B cell (primary cell): ENCODE measurements at places on chromosomes 1 and 21. TPM values are rescaled to one million over a fixed set of nuclear protein-coding genes. Genes with fewer than 3 reads are reported as not detected.

DNA sequence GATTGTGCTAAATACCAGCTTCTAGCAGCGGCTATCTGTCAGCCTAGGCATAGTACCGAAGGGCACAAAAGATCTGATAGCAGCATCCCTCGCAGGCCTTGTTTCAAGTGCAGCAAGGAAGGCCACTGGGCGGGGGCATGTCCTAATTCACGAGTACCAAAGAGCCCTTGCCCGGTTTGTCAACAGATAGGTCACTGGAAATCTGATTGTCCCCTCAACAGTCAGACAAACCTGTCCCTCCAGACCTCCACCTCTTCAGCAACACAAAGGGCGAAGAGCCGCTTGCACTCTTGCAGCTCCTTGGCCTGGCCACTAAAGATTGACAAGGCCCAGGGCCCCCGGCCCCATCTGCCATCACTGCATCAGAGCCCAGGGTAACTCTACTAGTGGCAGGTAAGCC, 22.7 kb upstream of the CA6 start:
- no peaks in the 10 kb centered on the region for H3K4me1 ChIP-seq
- H3K4me3 ChIP-seq, result no peak overlapping the region
- H3K27me3 ChIP-seq, result no peaks in the 10 kb centered on the region
- no peak for DNase-seq
- H3K27ac ChIP-seq, result no peak overlapping the region
- H3K36me3 ChIP-seq, result no peaks in the 10 kb centered on the region

GRCh38 chr1:212595787-212596714, 12.5 kb upstream of the ATF3 start:
- H3K27me3 ChIP-seq, result peaks cover under 1% of the 10 kb centered on the region
- peak overlapping the region; percentile 72 for H3K27ac ChIP-seq
- H3K4me1 ChIP-seq, result peaks cover 11% of the 10 kb centered on the region
- H3K4me3 ChIP-seq, result peak overlapping the region; percentile 57
- DNase-seq, result peak; percentile 67

DNA sequence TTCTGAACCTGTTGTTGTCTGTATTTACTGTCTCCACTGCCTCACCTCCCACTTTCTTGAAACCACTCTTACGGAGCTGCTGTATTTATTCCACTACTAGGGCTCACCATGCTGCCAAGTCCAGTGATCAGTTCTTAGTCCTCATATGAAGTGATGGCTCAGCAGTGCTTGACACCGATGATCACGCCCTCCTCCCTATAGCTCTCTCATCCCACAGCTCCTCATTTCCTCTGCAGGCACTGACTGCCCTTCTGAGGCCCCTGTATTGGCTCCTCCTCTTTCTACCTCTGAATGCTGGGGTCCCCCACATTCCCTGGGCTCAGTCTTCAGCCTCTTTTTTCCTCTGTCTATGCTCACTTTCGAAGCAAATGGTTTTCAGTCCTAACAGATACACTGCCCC, 3.4 kb downstream of the CLCA1 start:
- H3K4me3 ChIP-seq, result no peak overlapping the region
- no peak overlapping the region for H3K27ac ChIP-seq
- no peak for DNase-seq
- H3K27me3 ChIP-seq, result no peaks in the 10 kb centered on the region
- no peaks in the 10 kb centered on the region for H3K36me3 ChIP-seq

Gene RAB3GAP2
- 70.5 and 72.0 TPM in 2 replicates for total RNA-seq

Gene S100A2
- total RNA-seq, result not detected in 2 replicates

DNA sequence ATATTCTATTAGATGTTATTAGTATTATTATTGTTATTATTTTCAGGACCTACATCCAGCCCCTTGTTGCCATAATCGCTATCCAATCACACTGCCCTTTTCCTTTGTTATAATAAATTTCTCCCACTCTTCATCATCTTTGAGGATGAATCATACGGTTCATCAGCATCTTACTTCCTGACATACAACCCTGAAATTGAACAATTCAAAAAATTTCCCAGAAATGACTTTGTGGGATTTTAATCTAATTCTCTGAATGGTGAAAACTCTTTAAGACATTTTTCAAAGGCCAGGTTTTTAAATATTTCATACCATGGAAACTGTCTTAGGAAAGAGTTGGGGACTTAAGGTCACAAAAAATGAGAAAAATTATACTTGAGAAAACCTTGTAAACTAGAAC, 353.5 kb downstream of the ST6GALNAC3 start:
- no peak for DNase-seq
- H3K4me3 ChIP-seq, result no peak overlapping the region
- H3K36me3 ChIP-seq, result no peaks in the 10 kb centered on the region
- H3K27ac ChIP-seq, result no peak overlapping the region

DNA sequence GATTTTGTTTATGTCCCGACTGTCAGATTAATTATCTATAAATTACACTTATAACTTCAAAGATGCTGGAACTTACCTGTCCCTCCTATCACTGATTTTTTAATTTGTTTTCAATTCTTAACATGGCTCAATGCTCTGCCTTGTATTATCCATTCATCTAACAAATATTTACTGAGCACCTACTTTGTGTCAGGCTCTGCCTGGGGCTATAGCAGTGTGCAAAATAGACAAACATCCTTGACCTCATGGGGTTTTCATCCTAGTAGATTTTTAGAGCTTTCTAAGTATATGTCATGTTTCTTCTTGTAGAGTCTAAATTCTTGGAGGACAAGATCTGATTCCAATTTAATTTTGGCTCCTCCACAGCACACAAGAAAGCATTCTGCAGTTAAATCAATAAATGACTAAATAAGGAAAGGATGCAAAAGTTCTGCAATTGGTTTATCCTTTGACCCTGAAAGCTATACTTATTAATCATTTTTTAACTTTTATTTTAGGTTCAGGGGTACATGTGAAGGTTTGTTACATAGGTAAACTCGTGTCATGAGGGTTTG, 10.8 kb upstream of the SMYD2 start:
- no peaks in the 10 kb centered on the region for H3K4me1 ChIP-seq
- H3K27ac ChIP-seq, result no peak overlapping the region
- H3K36me3 ChIP-seq, result no peaks in the 10 kb centered on the region
- no peak for DNase-seq
- H3K27me3 ChIP-seq, result no peaks in the 10 kb centered on the region
- H3K4me3 ChIP-seq, result no peak overlapping the region

DNA sequence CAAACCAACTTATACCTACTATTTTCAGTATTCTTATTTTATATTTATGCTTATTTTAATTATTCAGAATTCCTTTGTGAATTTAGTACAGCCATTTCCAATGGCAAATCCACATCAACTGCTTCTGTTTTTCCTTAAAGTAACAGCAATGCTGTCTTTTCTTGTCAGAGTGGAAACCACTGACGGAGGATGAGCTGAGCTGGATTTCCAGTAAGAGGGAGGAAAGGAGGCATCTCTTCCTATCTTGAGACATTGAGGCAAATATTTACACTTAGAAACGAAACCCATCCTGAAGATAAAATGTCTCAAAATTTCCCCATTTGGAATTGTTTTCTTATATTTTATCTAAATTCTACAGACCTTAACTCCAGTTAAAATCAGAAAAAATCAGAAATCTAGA, 66.1 kb upstream of the SLC44A3 start:
- no peak overlapping the region for H3K27ac ChIP-seq
- no peaks in the 10 kb centered on the region for H3K36me3 ChIP-seq
- no peak overlapping the region for H3K4me3 ChIP-seq
- H3K4me1 ChIP-seq, result no peaks in the 10 kb centered on the region
- H3K27me3 ChIP-seq, result peaks cover 4% of the 10 kb centered on the region
- DNase-seq, result no peak

DNA sequence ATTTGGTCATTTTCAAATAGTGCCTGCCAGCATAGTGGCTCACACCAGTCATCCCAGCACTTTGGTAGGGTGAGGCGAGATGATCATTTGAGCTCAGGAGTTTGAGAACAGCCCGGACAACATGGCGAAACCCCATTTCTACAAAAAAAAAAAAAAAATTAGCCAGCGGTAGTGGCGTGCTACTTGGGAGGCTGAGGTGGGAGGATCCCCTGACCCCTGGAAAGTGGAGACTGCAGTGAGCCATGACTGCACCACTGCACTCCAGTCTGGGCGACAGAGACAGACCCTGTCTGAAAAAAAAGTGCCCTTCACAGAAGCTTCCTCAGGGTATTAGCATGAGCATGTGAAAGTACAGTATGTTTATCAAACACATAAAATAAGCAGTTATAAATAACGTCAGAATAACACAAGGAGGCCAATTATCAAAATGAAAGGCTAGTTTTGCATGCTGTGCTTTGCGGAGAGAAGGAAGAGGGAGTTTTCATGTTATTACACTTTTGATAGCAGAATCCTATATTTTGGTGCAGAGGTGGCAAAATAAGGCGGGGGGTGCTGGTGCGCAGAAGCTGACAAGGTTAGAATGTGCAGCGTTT, 781 bp upstream of the METTL13 start:
- peak overlapping the region; percentile 59 for H3K4me3 ChIP-seq
- H3K36me3 ChIP-seq, result peaks cover 18% of the 10 kb centered on the region
- no peaks in the 10 kb centered on the region for H3K27me3 ChIP-seq
- DNase-seq, result no peak
- H3K27ac ChIP-seq, result peak overlapping the region; percentile 71
- peaks cover 26% of the 10 kb centered on the region for H3K4me1 ChIP-seq

DNA sequence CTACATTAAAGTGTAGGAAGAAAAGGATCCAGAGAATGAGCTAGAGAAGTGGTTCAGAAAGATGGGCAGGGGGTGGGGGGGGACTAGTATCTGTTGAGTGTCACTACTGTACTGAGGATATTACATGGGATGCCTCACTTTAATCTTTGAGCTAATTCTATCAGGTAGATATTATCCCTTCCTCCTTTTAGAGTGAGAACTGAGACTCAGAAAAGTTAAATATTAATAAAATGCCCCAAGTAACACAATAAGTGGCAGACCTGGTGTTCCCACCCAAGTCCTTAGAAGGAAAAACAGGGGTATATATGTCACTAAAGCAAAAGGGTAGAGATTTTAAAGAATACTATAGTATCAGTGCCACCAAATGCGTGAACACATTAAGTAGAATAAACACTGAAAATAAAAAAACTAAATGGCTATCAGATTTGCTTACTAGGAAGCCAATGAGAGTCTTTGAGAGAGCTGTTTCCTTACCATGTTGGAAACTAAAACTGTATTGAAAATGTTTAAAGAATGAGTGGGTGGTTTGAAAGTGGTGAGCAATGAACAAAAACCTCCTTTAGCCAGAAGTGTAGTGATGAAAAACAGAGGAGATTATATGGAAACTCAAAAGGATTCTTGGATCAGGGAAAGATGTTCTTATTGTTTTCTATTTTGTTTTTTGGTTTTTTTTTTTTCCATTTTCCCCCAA, 230.8 kb downstream of the BARHL2 start:
- H3K4me1 ChIP-seq, result no peaks in the 10 kb centered on the region
- no peaks in the 10 kb centered on the region for H3K27me3 ChIP-seq
- no peak overlapping the region for H3K4me3 ChIP-seq
- H3K27ac ChIP-seq, result no peak overlapping the region

GRCh38 chr1:115239426-115239825, 98.6 kb downstream of the NGF start:
- H3K4me3 ChIP-seq, result no peak overlapping the region
- no peaks in the 10 kb centered on the region for H3K36me3 ChIP-seq
- no peaks in the 10 kb centered on the region for H3K4me1 ChIP-seq
- no peak overlapping the region for H3K27ac ChIP-seq
- no peak for DNase-seq

- no peak overlapping the region for H3K27ac ChIP-seq
- peaks cover 3% of the 10 kb centered on the region for H3K4me1 ChIP-seq
- DNase-seq, result no peak
- no peaks in the 10 kb centered on the region for H3K36me3 ChIP-seq
- H3K27me3 ChIP-seq, result no peaks in the 10 kb centered on the region
These were observed 209.3 kb upstream of the C1orf105 start for GRCh38 chr1:172211221-172211620.

Gene SSR2
- total RNA-seq, result 160 and 161 TPM in 2 replicates

Gene BRINP3
- not detected in 2 replicates for total RNA-seq

GRCh38 chr21:43663033-43663432, 3.7 kb downstream of the RRP1B start:
- peaks cover 22% of the 10 kb centered on the region for H3K4me1 ChIP-seq
- H3K4me3 ChIP-seq, result no peak overlapping the region
- H3K27ac ChIP-seq, result no peak overlapping the region

- no peak for DNase-seq
- H3K4me1 ChIP-seq, result peaks cover 38% of the 10 kb centered on the region
- no peak overlapping the region for H3K27ac ChIP-seq
- H3K27me3 ChIP-seq, result no peaks in the 10 kb centered on the region
- no peak overlapping the region for H3K4me3 ChIP-seq
These were observed 66.8 kb upstream of the BACH1 start for GRCh38 chr21:29231756-29232529.

DNA sequence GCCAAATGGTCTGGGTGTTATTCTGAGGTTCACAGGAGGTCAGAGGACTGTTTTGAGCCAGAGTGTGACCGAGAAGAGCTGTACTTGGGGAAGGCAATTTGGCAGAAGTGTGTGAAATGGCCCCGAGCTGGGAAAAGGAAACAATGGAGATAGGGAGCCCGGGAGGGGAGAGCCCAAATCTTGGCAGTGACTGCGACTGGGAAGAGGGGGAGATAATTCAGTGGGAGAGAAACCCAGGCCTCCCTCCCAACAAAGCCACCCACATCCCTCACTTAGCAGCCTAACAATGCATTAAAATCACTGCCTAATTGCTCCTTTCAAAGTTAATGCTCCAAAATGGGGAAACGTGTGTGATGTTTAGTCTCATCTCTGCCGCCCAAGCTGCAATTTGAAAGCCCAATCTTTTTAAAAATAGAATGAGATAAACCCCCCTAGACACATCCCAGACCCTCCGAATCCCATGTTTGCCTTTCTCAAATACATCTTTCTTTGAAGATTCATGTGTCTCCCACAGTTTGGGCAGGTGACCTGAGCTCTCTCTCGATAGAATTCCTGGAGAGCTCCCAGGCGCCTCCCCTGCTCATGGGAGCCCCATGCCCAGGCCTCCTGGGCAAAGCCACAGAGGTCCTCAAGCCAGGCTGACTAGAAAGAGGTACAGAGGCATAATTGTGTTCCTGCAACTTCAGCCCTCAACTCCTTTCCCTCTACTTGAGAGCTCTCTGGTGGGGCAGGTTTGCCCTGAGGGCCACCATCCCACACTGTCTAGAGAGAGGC, 17.3 kb downstream of the LRRC52 start:
- H3K27me3 ChIP-seq, result peaks cover 5% of the 10 kb centered on the region
- H3K4me1 ChIP-seq, result no peaks in the 10 kb centered on the region
- no peak for DNase-seq
- H3K36me3 ChIP-seq, result no peaks in the 10 kb centered on the region

GRCh38 chr1:178341261-178341956, 155.4 kb downstream of the CLEC20A start:
- H3K4me3 ChIP-seq, result no peak overlapping the region
- H3K27ac ChIP-seq, result no peak overlapping the region
- H3K36me3 ChIP-seq, result no peaks in the 10 kb centered on the region
- no peak for DNase-seq

Gene ERICH3
- 0.27 and 0.46 TPM in 2 replicates for total RNA-seq

Gene LCE1D
- total RNA-seq, result not detected in 2 replicates

DNA sequence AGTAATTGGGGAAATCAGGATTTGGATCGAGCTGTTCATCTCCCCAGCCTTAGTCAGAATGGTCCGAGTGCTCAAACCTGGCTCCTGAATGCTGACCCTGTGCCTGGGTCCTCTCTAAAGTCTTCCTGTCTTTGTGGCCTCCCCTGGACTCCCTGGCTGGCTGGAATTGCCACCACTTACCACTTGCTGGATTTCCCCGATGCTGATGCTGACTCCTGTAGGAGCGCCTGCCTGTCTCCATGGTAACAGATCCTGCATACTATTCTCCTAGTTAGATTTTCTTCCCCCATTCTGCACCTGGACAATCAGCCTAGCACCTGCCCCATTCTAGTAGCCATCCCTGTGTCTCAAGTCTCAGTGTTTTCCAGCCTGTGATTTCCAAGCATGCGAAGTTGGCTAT, 382.2 kb upstream of the ESRRG start:
- no peak overlapping the region for H3K4me3 ChIP-seq
- H3K36me3 ChIP-seq, result no peaks in the 10 kb centered on the region
- no peaks in the 10 kb centered on the region for H3K4me1 ChIP-seq
- no peak overlapping the region for H3K27ac ChIP-seq

Gene MROH9
- not detected in 2 replicates for total RNA-seq
